Stimulated activated effector memory CD8-positive, alpha-beta T cell treated with anti-CD3 and anti-CD28 coated beads, Interleukin-12 subunit alpha, Interleukin-12 subunit beta, amount 100 ng/mL, for 72 hours (primary cell): ENCODE measurements at places on chromosomes 11 and 22.

DNA sequence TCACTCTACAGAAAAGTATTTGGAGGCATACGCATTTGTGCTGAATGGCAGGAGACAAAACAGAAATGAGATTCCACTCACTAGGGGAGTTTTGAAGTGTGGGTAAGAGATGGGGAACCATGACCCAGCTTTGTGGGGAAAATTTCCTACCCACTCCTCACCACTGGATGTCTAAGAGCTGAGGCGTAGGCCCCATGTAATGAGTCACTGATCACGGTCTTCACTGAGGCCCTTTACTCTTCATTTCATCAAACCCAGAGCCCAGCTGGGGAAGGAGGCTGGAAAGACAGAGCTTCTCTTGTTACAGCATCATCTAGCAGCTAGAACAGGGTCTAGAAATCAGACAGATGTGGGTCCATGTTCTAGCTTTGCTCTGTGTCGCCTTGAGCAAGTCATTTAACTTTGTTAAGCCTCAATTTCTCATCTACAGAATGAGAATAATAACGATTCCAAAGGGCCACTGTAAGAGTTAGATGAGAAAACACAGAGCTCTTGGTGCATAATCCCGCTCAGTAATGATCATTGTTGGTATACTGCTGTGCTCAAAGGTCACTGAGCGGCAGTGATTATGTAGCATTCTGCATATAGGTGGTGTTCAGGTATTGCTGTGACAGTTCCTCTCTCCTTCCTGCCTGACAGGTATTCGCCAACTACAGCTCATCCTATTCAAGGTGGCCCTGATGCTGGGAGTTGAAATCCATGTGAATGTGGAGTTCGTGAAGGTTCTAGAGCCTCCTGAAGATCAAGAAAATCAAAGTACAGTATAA is 97.2 kb downstream of the MICAL2 start:
- peak; percentile 68 for DNase-seq

- DNase-seq, result no peak
Measured at GRCh38 chr11:18088366-18088765, 17.5 kb downstream of the SAAL1 start.

DNA sequence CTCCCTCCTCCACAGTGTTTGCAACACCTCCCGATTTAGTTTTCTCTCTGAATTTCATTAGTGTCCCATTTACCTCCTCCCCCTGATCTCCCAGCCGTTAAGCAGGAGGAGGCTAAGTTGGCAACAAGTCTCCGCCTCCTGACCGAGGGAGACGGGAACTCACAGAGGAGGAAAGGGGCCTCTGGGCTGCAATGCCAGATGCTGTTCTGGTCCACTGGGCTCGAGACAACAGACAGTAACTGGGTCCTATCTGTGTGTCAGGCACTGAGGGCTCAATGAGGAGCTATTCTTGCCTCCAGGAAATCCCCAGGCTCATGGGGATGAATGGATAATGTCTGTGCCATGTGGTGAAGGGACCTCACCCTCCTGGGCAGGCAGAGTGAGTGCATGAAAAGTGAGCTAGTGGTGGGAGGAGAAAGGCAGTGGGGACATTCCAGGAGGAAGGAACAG is 228.1 kb downstream of the TENM4 start:
- DNase-seq, result no peak

GRCh38 chr11:128379587-128380580 is 207.5 kb downstream of the ETS1 start:
- peak; percentile 59 for DNase-seq

GRCh38 chr22:23117275-23117674 is 24.5 kb downstream of the RSPH14 start:
- no peak for DNase-seq

DNA sequence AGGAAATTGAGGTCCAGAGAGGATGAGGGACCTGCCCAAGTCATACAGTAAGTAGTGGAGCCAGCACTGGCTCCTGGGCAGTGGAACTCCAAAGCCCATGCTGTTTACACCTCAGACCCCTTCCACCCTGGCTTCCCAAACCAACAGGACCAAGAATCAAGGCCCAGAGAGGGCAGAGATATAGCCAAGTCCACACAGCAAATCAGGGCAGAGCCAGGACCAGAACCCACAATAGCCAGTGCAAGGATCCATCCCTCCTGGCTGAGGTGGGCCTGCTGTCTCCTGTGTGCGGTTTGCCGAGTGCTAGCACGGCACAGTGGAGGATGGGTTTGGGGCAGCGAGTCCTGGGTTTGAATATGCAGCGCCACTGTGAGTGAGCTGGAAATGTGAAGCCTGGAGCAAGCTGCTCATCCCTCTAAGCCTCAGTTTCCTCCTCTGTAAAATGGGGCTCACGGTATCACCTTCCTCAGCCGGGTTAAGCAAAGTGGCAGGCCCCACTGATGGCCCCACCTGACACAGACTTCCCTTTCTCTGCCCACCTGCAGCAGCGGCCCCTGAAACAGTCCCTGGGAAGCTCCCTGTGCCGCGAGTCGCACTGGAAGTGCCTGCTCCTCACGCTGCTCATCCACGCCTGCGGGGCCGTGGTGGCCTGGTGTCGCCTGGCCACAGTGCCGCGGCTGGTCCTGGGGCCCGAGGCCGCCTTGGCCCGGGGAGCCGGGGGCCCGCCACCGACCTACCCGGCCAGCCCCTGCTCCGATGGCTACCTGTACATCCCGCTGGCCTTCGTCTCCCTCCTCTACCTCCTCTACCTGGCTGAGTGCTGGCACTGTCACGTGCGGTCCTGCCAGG is 2.3 kb downstream of the TMEM151A start:
- DNase-seq, result no peak

DNA sequence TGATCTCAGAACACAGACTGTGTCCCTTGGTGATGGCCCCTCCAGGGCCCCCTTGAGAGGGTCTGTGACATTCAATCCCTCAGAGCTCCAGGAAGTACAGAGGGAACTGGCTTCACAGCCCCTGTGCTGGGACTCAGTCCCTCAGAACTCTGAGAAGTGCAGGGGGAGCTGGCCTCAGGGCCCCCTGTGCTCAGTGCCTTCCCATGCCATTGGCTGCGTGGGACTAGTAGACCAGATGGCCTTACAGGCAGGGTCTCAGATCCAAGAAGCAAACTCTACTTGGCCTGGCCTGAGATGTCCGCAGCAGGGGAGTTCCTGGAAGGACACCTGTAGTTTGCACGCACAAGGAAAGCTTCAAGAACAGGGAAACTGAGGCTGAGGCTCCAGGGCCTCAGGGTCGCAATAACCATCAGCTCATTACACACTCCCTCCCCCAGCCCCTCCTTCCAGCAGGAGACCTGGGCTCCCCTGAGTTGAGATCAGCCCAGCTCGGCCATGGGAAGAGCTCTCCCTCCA is 138.4 kb downstream of the BRD1 start:
- DNase-seq, result no peak

GRCh38 chr22:37401401-37402183 is 25.7 kb downstream of the ELFN2 start:
- DNase-seq, result no peak

DNA sequence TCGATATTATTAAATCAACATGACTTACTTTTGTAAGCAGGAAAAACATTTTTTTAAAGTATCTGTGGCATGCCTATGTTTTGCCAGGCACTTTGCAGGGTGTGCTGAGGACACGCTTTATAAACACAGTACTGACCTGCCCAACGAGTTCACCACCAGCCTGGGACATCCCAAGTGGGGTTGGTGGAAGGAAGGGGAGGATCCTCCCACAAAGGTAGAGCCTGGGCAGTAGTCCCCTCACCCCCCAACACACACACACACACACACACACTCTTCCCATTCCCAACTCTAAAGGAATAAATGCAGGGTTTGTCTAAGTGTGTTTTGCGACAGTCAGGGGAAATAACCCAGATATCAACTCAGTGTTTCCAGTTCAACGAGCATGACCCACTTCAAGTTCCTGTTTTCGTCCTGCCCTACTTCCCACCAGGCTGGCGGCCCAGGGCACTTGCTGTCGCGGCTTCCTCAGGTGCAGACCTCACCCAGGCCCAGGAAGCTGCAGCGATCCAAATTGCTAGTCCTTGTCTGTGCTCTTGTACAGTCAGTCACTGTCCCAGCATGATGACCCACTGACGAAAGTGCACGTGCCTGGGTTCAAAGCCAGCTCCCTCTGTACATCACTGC is 3.1 kb downstream of the CERK start:
- no peak for DNase-seq

DNA sequence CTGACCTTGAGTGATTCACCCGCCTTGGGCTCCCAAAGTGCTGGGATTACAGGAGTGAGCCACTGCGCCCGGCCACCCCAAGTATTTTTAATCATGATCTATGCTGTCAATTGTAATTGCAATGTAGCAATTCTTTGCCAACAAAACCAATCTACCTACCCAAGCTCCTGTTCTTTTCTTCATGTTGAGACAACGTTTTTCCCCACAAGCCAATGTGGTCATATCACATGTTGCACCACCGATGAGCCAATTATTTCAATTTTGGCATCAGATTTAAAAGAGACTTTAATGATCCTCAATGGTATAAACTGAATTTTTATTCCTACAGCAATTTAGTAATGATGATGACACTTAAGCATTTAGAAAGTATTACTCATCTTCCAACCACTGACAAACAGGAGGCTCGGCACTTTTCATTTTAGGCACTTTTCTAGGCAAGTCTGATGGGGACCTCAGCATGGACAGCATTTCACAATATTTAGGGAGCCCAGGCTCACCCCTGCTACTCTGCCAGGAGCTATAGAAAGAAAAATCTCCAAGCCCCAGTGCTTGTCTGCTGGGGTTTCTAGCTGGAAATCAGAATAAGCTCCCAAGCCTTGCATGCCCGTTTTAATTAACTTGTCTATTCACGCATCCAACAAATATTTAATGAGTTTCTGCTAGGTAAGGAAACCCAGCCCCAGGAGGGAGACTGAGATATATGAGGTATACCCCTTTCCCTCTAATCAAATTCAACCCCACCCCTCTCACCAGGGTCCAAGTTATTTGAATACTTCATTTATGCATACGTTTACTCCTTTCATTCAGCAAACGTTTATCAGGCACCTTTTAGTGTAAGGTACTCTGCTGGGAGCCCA is 291.4 kb downstream of the ST3GAL4 start:
- no peak for DNase-seq

DNA sequence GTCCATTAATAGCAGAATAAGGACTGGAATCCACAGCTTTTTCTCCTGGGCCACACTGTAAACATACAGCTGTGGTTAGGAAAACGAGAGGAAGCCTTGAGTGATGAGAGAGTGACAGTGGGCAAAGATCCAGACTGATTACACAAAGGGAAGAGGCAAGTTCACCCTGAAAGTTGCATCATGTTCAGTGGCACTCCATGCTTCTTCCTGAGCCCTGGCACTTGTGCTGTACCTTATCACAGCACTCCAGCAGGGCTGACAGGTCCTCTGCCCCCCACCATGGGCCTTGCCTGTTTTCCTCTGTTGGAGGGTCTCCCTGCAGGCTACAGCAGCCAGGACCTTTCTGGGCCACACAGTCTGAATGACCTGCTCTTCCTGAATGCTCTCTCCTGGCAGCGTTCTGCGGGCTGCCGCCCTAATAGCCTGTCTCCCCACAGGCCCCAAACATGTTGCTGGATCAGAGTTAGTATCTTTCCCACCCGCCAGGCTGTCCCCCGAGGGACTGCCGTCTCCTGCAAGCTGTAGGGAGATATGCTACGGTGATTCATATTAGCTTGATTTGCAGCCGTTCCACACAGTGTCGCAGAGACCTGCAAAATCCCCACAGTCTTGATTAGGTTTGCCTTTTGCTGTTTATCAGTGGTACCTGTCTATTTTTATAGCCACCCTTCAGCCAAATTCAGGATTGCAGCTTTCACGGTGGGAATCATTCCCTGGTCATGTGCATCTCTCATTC is 60.2 kb downstream of the NTM start:
- DNase-seq, result no peak

DNA sequence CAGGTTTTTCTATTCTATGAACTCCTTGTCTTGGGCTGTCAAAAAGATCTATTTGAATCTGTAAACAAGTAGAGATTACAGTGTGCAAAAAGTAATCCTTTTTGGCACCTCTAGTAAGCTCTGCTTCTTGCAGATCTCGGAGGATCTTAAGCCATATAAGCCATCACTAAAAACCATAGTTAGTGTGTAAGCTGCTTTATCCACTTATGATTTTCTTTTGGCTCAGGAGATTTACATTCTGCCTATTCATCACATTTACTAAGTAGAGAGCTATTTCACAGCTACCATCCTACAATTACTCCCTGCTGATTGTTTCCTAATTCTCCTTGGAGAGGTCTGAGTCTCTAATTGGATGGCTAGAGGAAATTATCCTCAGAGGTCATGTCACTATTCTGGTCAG is 385.7 kb downstream of the AASDHPPT start:
- DNase-seq, result no peak

GRCh38 chr11:101034076-101034475 is 95.5 kb downstream of the PGR start:
- DNase-seq, result no peak

GRCh38 chr11:3959015-3959902 is 103.8 kb downstream of the STIM1 start:
- DNase-seq, result no peak

DNA sequence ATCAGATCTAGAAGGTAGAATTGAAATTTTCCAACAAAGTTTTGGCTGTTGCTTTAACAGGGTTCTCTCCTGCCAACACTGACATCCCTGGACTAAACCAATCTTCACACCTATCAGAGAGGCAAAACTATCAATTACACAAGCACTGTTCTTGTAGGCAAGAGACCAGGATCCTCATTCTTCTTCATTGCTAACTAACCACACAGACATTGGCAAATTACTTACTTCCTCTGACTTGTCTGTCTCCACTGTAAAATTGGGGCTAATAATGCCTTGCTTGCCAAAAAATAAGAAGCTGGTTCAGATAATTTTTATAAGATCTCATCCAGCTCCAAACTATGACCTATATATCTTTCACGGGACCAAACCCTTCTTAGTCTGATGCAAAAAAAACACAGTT is 93.8 kb upstream of the DDI1 start:
- no peak for DNase-seq

DNA sequence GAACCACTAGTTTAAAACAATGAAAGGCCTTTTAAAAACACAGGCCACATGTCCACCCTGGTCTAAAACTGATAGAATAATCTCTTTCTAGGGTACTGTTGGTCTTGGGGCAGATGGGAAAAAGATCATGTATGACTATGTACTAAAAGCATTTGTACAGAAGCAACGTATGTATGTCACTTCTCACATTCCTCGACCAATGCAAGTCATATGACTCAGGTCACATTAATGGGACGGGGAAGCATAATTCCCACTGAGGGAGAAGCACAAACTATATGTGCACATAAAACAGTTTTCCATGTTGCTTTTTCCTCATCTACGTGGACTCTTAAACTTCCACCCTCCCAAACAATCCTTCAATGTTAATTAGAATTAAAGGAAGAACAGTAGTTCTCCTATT is 32.2 kb upstream of the GAB2 start:
- DNase-seq, result no peak

GRCh38 chr11:19777377-19778102 is 64.9 kb downstream of the NAV2 start:
- DNase-seq, result no peak

GRCh38 chr11:115885535-115886421 is 381.6 kb upstream of the CADM1 start:
- no peak for DNase-seq

GRCh38 chr11:93659196-93659595 is 2.3 kb upstream of the CEP295 start:
- DNase-seq, result peak; percentile 13
